ENCODE measurements at places on chromosomes 5 and 9.

- DNase-seq: no peak
Observed at GRCh38 chr9:132826621-132827365, 51.3 kb downstream of the AK8 start.

DNA sequence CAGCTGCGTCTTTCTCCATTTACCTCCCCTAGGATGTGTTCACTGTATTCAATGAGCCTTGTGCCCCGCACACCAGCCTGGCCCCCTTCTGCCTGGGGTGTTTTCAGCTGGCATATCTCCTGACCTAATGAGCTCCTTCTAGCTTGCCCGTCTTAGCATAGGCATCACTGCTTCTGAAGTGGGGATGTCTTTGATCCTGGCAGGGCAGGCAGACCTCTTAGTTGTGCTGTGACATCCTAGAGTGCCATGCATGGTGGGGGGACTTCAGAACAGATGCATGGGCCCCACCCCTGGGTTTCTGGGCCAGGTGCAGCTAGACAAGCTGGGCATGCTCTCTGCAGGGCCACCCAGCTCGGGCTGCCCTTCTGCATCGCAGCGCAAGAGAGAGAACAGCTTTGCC lies 172.7 kb downstream of the GADD45G start:
- DNase-seq: no peak

GRCh38 chr9:16000811-16001210 lies 448.0 kb downstream of the CCDC171 start:
- no peak for DNase-seq

- peak; percentile 44 for DNase-seq
Observed at GRCh38 chr5:80255431-80255810, 427 bp downstream of the SERINC5 start.

DNA sequence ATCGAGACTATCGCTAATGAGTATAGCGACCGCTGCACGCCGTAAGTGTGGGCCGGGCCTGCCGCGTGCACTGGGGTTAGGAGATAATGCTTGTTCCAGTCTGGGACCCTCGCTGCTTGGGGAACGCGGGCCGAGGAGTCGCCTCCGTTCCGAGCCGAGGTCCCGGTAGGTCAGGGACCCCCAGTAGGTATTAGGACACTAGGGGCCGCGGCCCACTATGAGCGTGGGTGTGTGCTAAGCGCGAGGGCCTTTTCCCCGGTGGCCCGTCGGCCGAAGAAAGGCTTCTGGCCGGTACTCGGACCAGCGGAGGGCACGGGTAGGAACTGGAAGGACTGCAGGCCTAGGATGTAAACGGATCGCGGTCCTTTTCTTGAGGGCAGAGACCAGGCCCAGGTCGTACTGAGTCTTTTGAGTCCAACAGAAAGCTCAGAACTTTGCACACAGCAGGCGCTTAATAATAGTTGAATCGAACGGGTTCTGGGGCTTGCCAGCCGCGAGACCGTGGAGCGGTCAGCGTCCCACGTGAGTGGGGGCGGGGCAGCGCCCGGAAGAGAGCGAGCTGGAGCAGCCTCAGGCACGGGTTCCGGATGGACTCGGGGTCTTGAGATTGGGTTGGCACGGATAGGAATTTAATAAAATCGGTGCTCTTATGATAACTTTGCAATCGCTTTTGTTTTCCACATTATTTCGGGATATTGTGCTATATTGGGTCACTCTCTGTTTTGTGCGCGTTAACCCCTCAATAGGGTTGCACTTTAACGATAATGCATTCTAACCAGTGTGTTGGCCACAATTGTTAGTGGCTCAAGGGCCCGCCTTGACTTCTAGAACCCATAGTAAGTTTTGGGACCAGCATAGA lies 733 bp downstream of the HSPA4 start:
- no peak for DNase-seq

- DNase-seq: no peak
Observed at GRCh38 chr5:112514111-112514510, 95.0 kb upstream of the EPB41L4A start.

- DNase-seq: peak; percentile 75
Observed at GRCh38 chr9:11199335-11199734, 586.5 kb upstream of the PTPRD start.

GRCh38 chr5:1565737-1566734 lies 42.3 kb upstream of the LPCAT1 start:
- DNase-seq: no peak

GRCh38 chr5:145991044-145991575 lies 54.7 kb downstream of the SH3RF2 start:
- DNase-seq: no peak

DNA sequence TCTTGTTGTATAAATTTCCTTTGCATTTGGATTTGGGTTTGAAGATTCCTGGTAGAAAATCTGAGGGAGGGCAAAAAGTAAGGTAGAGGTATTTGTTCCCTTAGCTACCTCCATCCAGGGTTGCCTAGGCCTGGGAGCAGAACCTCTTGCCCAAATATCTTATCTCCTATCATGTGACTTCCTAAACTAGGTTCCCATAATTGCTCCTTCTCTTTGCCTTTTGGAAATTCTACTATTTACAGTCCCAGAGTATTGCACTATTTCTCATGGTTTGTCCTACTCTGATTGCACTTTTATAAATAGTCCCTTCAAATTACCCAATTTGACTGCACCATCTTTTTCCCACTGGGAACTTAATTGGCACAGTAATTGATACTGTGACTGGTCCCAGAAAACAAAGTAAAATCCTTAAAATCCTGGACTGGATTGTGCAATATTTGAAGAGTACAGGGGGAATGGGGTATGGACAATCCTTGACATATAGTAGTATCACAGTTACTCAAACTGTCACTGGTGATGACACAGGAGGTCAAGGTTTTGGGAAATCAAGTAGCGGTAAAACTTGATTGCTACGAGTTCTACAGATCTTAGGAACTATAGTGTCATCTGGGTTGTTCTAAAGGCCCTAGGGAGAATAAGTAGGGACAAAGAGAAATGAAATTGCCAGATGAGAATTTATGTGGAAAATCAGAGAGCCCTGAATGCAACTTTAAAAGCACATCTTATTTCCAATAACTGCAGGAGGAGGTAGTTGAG lies 31.5 kb upstream of the TMED7 start:
- no peak for DNase-seq

DNA sequence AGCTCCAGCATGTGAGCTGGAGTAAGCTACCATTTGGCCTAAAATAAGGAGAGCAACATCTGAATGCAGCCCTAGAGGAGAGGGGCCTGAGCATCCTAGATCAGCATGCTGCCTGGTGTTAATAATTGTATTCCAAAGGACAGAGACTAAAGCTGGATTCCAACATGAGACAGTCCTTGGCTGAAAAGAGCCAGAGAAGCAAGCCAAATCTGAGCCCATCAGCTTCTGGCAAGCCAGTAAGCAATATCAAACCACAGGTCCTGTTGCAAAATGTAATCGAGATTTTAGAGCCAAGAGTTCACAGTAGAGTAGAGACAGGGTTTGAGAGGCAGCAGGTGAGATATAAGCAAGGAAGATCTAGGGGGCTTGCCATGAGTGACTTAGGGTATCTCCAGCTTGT lies 42.3 kb upstream of the DMAC1 start:
- no peak for DNase-seq

GRCh38 chr5:74686962-74687751 lies 2.1 kb downstream of the HEXB start:
- no peak for DNase-seq

DNA sequence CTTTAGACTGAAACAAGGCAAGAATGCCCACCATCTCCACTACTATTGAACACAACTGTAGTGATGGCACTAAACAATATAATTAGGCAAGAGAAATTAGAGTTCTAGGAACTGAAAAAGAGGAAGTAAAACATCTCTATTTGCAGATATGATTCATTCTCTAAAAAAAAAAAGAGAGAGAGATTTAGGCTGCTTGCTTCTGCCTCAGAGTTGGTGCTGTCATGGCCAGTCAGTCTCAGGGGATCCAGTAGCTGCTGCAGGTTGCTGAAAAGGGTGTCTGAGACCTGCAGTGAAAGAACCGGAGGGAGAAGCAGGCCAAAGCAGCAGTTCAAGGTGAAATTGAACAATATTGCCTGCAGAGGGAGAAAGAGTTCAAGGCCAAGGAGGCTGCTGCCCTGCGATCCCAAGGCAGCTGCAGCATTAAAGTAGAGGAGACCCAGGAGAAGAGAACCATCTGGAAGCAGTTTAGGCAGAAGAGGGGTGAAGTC lies 72.5 kb downstream of the AP3B1 start:
- no peak for DNase-seq

DNA sequence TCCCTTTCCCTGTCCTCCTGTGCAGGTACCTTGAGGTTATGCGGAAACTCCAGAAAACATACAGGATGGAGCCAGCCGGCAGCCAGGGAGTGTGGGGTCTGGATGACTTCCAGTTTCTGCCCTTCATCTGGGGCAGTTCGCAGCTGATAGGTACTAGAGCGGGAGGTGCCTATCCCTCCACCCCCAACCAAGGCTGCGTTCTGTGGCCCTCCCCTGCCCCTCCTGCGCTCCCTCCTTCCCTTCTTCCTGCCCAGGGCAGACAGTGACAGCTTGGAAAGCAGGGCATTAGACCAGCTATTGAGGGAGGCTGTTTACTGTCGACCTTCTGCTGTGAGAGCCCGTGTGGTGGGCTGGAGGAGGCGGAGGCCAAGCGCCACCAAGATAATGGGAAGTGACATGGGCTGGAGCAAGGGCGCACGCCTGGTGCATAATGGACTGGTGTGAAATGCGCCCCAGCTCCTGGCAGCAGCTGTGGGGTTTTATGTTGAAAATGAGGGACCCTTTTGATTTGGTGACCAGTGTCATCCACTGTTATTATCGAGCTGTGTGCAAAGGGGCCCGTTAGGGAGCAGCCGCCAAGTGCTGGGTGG lies 25.3 kb downstream of the PTPA start:
- DNase-seq: no peak

- peak; percentile 13 for DNase-seq
Observed at GRCh38 chr5:81749561-81750307, 1.2 kb downstream of the SSBP2 start.

DNA sequence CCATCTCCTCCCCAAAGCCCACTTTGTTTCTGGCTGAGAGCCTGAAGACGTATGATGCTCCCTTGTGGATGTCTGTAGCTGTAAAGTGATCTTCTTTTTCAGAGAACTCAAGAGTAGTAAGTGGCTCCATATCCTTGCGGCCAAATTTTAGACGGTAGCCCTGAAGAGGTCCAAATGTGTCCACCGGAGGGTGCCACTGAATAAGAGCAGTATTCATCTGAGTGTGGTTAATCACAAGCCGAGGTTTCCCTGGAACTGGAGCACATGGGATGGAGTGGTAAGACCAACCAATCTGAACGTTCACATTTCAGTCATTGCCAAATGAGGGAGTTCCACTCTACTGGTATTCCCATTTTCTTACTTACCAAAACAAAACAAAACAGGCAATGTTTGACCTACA lies 686.5 kb upstream of the DMAC1 start:
- peak; percentile 10 for DNase-seq

- DNase-seq: no peak
Observed at GRCh38 chr5:111201705-111202104, 22.5 kb upstream of the CAMK4 start.

DNA sequence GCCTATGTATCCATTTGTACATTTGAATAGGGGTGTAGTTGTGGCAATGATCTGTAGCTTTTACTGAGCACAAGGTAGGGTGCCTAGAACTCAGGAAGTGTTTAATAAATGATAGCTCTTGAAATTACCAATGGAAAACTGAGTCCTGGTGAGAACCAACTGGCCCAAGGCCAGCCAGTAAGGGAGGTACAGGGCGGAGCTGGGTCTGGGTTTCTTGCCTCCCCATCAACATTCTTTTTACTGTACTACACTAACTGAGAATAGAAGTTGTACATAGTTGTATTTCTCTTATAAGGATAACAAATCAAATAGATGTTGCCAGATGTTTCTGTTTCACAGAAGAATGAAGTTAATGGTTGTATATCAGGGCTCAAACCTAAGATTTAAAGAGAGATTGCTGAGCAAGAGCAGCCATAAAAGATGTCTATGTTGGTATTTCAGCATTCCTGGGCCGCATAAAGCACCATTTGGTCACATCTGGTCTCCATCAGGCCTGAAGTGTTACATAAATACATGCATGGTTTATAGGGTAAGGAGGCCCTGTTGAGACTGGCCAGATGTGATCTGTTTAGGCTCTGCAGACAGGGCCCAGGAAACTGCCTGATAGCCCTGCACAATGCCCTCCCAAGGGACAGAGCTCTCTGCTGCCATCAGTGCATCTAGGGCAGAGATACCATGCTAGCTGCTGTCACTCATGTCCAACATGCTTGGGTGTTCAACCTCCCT lies 210.5 kb downstream of the NXNL2 start:
- DNase-seq: no peak

GRCh38 chr5:168468836-168469235 lies 17.4 kb upstream of the RARS1 start:
- DNase-seq: no peak

GRCh38 chr9:100856238-100856637 lies 172.3 kb upstream of the PLPPR1 start:
- peak; percentile 7 for DNase-seq

GRCh38 chr5:80516826-80517225 lies 28.9 kb downstream of the FAM151B start:
- no peak for DNase-seq

DNA sequence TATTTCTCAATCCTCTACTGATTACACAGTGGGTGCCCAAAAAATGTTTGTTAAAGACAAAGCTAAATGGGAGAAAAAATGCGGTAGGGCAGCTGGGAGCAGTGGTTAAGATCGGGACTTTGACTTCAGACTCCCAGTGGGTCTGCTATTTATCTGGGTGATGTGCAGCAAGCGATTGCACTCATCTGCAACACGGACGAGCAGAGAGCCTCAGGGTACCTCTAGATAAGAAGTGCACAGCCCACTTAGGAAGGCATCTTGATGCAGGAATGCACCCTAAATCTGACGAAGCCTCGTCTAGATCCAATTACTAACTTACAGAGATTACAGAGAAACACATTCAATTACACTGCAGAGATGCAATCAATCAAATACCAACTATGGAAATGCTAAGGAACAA lies 4.0 kb downstream of the MAPK9 start:
- no peak for DNase-seq

DNA sequence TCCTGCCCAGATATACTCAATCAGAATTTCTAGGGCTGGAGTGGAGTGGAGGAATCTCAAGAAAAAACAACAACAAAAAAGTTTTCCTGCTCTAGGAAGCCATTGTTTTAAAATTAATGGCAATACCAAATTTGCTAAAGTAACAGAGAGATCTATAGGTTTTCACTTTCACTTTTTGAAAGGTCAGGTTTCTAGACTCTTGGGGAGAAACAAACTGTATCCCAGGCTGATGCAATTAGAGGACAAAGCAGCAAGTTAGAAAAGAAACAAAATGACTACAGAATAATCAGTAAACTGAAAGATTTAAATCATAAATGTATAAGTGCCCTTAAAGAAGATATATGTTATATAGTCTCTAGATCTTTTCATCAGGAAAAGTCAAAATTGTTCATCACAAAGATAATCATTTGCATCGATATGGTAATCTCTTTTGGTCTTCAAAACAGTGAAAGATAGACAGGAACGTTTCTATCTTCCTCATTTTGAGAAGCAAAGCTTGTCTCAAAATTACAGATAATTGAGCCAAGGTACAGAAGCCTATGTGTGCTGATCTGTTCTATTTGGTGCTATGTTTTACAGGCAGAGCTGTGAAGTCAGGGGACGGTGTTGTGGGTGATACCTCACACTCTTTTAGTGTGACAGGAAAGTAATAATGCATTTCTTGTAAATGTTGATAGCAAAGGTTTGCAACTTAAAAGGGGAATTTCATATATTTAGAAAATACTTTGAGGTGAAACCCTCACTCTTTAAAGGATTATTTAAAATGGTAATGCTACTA lies 1746.6 kb upstream of the C9orf72 start:
- DNase-seq: no peak

Measured in NCI-H1694 treated with DMSO at 0.1 percent for 48 hours (cell line).